Neuronal stem cell (in vitro differentiated cells): ENCODE measurements at places on chromosomes 12 and 14.

DNA sequence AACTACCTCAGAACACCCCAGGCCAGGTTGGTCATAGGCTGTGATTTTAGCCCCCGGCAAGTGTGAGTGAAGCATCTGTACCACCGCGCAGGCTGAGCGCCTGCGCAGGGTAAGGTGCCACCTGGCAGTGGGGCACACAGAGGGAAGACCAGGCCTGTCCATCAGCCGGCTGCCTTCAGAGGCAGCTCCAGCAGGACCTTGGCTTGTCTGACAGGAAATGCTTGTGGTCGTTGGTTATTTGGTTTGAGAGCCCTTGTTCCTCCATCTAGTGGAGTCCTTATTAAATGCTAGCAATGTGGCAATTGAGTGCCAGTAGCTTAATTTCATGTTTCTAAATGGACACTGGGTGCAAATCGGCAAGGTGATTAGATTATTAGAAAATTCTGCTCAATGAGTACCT is 27.5 kb downstream of the SLC25A29 start:
- H3K27me3 ChIP-seq = no peaks in the 10 kb centered on the region
- no peak for DNase-seq
- H3K4me3 ChIP-seq = no peak overlapping the region
- peaks cover 3% of the 10 kb centered on the region for H3K4me1 ChIP-seq
- H3K36me3 ChIP-seq = peaks cover 83% of the 10 kb centered on the region

GRCh38 chr14:90809530-90810312 is 6.5 kb downstream of the TTC7B start:
- no peak overlapping the region for H3K4me3 ChIP-seq
- no peaks in the 10 kb centered on the region for H3K27me3 ChIP-seq
- peaks cover 2% of the 10 kb centered on the region for H3K4me1 ChIP-seq
- no peaks in the 10 kb centered on the region for H3K36me3 ChIP-seq
- no peak overlapping the region for H3K27ac ChIP-seq

DNA sequence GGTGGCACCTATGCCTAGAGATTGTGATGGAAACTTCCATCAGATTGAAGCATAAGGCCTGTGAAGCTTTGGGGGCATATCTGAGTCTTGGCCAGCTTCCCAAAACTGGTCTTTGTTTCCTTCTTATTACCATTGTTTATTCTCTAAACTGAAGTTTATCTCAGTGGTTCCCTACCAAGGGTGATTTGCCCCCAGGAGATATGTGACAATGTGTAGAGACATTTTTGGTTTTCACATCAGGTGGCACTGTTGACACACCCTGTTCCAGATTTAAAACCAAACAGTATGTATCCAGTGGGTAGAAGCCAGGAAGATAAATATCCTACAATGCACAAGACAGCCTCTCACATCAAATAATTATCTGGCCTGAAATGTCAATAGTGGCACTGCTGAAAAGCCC is 22.1 kb downstream of the RASSF9 start:
- no peaks in the 10 kb centered on the region for H3K36me3 ChIP-seq
- no peak overlapping the region for H3K4me3 ChIP-seq
- no peaks in the 10 kb centered on the region for H3K27me3 ChIP-seq
- no peak for DNase-seq
- no peaks in the 10 kb centered on the region for H3K4me1 ChIP-seq

DNA sequence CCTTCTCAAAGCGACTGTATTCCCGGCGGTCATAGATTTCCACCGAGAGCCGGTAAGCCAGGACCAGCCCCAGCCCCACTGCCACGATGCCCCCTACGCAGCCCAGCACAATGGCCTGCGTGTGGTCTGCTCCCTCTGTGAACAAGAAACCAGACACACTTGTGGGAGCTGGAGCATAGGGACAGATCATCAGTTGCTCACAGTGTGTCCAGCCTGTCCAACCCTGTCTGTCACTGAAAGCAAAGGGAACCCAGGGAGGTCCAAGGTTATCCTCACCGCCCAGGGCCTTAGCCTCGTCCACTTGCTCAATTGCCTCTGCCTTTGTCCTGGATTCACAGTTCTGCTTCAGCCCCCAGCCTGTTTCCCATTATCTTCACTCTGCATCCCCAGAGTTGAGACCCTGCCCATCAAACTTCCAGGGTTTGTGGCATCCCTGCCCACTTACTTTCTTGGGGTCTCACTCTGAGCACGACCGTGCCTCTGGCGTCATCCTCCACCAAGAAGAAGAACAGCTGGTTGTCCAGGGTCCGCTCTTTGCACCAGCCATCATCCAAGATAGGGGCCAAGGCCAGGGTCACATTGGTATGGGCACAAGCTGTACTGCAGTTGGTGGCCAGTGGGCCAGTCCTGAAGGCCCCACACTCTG is 11.3 kb upstream of the CSAD start:
- H3K4me1 ChIP-seq = no peaks in the 10 kb centered on the region
- no peak for DNase-seq
- H3K27me3 ChIP-seq = no peaks in the 10 kb centered on the region
- H3K4me3 ChIP-seq = no peak overlapping the region

DNA sequence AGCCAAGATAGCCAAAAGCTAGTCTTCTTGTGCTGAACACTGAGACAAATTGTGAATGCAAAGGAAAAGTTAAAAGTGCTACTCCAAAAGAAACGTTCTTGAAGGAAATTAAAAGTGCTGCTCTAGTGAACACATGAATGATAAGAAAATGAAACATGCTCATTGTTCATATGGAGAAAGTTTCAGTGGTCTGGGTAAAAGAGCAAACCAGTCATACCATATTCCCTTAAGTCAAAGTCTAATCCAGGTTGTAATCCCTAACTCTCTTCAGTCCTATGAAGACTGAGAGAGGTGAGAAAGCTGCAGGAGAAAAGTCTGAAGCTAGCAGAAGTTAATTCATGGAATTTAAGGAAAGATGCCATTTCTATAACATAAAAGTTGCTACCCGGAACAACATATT is 121.5 kb downstream of the MNAT1 start:
- no peaks in the 10 kb centered on the region for H3K36me3 ChIP-seq
- H3K27me3 ChIP-seq = no peaks in the 10 kb centered on the region
- no peak overlapping the region for H3K27ac ChIP-seq

GRCh38 chr12:75695926-75696325 is 184.5 kb upstream of the KRR1 start:
- H3K4me1 ChIP-seq = peaks cover 6% of the 10 kb centered on the region
- no peaks in the 10 kb centered on the region for H3K27me3 ChIP-seq
- no peaks in the 10 kb centered on the region for H3K36me3 ChIP-seq
- H3K4me3 ChIP-seq = no peak overlapping the region
- DNase-seq = no peak
- no peak overlapping the region for H3K27ac ChIP-seq

GRCh38 chr14:39451811-39452210 is 19.6 kb upstream of the FBXO33 start:
- H3K4me3 ChIP-seq = no peak overlapping the region
- DNase-seq = no peak
- no peaks in the 10 kb centered on the region for H3K36me3 ChIP-seq

DNA sequence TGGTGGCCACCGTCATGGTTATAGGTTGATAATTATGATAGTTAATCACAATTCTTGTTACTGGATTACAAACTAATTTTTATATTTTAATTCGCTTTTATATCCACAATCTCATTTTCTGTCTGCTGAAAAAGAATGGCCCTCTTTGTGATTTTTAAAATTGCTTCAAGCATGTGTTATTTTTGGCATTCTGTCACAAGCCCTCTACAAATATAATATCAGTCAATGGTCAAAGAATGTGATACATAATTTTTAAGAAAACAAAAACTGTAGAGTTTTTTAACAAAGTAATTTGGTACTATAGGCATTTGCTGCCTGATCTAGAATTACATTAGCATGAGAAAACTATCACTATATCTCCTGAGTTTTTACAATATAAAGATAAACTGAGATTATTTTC is 352.0 kb upstream of the TMTC1 start:
- H3K4me1 ChIP-seq = peaks cover 4% of the 10 kb centered on the region
- no peak overlapping the region for H3K27ac ChIP-seq
- no peaks in the 10 kb centered on the region for H3K36me3 ChIP-seq
- H3K27me3 ChIP-seq = no peaks in the 10 kb centered on the region

DNA sequence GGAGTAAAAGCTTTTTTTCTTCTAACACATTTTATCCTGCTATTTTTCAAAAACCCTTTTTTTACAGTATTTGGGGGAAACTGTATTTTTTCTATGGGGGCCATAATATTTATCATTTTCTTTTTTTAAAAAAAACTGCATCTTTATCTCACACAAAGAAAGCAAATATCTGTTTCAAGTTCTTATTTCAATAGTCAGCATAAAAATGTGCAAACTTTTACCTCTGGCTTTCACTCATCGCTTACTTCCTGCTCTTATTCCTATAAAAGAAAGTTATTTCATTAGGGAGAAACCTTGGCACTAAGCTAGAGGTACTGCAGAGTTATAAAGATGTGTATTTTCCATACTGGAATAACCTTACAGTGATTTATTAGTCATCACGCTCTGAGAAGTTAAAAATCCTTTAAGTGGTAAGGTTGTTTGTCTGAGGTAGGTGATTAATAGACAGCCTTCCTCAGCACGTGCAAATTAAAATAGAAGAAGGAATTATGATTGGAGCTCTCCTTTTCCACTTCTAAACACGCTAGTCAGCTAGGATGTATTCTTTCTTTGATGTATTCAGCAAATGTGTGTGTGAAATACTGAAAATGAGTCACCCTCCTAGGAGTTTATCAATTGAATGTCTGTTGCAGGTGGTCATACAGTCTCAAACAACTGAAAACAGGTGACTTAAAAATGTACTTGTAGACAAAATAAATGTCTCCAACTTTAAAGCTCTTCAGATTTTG is 461.0 kb downstream of the GXYLT1 start:
- H3K27me3 ChIP-seq = no peaks in the 10 kb centered on the region
- no peak overlapping the region for H3K4me3 ChIP-seq
- no peaks in the 10 kb centered on the region for H3K36me3 ChIP-seq
- no peaks in the 10 kb centered on the region for H3K4me1 ChIP-seq

- H3K4me3 ChIP-seq = no peak overlapping the region
- no peak overlapping the region for H3K27ac ChIP-seq
- no peaks in the 10 kb centered on the region for H3K27me3 ChIP-seq
Measured at GRCh38 chr14:35883677-35884293, 57.6 kb downstream of the BRMS1L start.

DNA sequence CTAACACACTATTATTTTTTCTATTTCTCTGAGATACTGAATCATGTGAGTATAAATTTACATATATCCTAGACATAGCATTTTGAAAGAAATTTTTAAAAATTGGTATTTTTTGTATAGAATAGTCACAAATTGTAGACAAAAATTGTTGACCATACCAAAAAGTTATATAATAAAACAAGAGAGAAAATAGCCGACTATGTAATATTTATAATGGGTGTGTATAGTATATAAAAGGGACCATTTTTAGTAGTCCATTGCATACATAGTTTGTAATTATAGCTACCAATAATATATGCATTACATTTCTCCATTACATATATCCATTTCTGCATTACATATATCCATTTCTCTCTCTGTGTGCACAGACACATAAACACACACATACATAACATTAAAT is 590.2 kb downstream of the TMTC2 start:
- no peaks in the 10 kb centered on the region for H3K4me1 ChIP-seq
- no peaks in the 10 kb centered on the region for H3K36me3 ChIP-seq
- no peak for DNase-seq
- H3K27ac ChIP-seq = no peak overlapping the region

- no peak overlapping the region for H3K4me3 ChIP-seq
- H3K36me3 ChIP-seq = no peaks in the 10 kb centered on the region
- H3K27me3 ChIP-seq = no peaks in the 10 kb centered on the region
- peaks cover 7% of the 10 kb centered on the region for H3K4me1 ChIP-seq
- no peak for DNase-seq
- no peak overlapping the region for H3K27ac ChIP-seq
Measured at GRCh38 chr12:116133149-116133548, 144.3 kb downstream of the MED13L start.

GRCh38 chr12:46071335-46071734 is 81.0 kb upstream of the SCAF11 start:
- no peak overlapping the region for H3K4me3 ChIP-seq
- H3K36me3 ChIP-seq = no peaks in the 10 kb centered on the region
- no peaks in the 10 kb centered on the region for H3K4me1 ChIP-seq
- H3K27me3 ChIP-seq = no peaks in the 10 kb centered on the region
- H3K27ac ChIP-seq = no peak overlapping the region
